Skeletal muscle tissue (tissue), 5 donors: ENCODE measurements at places on chromosomes 11 and 22. TPM values are rescaled to one million over a fixed set of nuclear protein-coding genes. Genes with fewer than 3 reads are reported as not detected.

The GTSE1 gene
- 3.1 TPM for total RNA-seq

The GAL3ST1 gene
- total RNA-seq, result 2.6 TPM

The C11orf86 gene
- not detected for total RNA-seq

The NRIP3 gene
- total RNA-seq, result 1.0 TPM

The OR2AG1 gene
- not detected for total RNA-seq

The NXPE4 gene
- total RNA-seq, result not detected

The CECR2 gene
- total RNA-seq, result 8.9 TPM

The CHEK1 gene
- 9.4 TPM for total RNA-seq

The NXPE1 gene
- total RNA-seq, result not detected

The APOA5 gene
- total RNA-seq, result not detected

The INTS4 gene
- total RNA-seq, result 40.7 TPM

The RAB38 gene
- total RNA-seq, result 1.6 TPM

The MRGPRX3 gene
- not detected for total RNA-seq

The STT3A gene
- 129 TPM for total RNA-seq

The GRIA4 gene
- total RNA-seq, result 14.1 TPM

The DCHS1 gene
- total RNA-seq, result 39.1 TPM

The MFRP gene
- not detected for total RNA-seq

The CEND1 gene
- not detected for total RNA-seq

The AAMDC gene
- total RNA-seq, result 28.2 TPM

The ASCL3 gene
- not detected for total RNA-seq

The PTPRJ gene
- 6.3 TPM for total RNA-seq

The ABCG4 gene
- total RNA-seq, result under 0.01 TPM

The PHLDA2 gene
- not detected for total RNA-seq

The MRPL21 gene
- total RNA-seq, result 53.2 TPM

The NAALADL1 gene
- total RNA-seq, result 8.4 TPM

The NR1H3 gene
- total RNA-seq, result 23.5 TPM

The LGALS1 gene
- total RNA-seq, result 3,417 TPM

The OR5A1 gene
- not detected for total RNA-seq

The SLC25A18 gene
- total RNA-seq, result not detected

The SLN gene
- 2,012 TPM for total RNA-seq

The CABP7 gene
- not detected for total RNA-seq

The OR51B5 gene
- total RNA-seq, result 0.52 TPM

The TBC1D10A gene
- 7.3 TPM for total RNA-seq

The RAB36 gene
- 0.52 TPM for total RNA-seq

The TSGA10IP gene
- not detected for total RNA-seq

The HBG1 gene
- 24.5 TPM for total RNA-seq

The KCNK4 gene
- total RNA-seq, result not detected

The P2RY2 gene
- total RNA-seq, result 1.0 TPM

The GRIK4 gene
- 0.52 TPM for total RNA-seq

The ARHGAP20 gene
- total RNA-seq, result 8.9 TPM

The NARS2 gene
- 17.2 TPM for total RNA-seq

The HBB gene
- 3,814 TPM for total RNA-seq
